ENCODE measurements at places on chromosomes 6 and 20.

DNA sequence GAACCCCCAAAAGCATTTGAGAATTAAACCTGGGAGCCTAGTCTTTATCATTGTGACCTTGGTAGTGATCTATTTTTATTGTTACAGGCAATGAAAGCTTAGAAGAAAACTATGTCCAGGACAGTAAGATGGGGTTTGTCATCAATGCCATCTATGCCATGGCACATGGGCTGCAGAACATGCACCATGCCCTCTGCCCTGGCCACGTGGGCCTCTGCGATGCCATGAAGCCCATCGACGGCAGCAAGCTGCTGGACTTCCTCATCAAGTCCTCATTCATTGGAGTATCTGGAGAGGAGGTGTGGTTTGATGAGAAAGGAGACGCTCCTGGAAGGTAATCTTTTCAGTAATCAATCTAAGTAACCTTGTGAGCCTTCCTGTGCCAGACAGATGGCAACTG, 191.5 kb upstream of the RAB32 start:
- DNase-seq, result no peak

DNA sequence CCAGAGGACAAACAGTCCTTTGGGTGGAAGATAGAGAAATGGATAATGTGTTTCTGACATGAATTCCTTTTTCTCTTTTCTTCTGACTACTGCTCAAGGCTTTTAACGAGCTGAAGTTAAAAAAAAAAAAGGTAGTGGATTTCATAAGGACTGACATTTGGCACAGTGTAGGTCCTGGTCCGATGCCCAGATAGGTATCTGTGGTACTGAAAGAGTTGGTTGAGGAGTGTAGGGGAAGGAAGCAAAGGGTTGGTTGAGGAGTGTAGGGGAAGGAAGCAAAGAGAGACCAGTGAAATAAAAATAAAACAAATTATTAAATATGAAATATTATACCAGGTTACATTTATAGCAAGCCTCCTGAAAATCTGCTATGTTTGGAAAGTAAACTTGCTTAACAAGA, 11.8 kb downstream of the UTRN start:
- DNase-seq, result no peak

DNA sequence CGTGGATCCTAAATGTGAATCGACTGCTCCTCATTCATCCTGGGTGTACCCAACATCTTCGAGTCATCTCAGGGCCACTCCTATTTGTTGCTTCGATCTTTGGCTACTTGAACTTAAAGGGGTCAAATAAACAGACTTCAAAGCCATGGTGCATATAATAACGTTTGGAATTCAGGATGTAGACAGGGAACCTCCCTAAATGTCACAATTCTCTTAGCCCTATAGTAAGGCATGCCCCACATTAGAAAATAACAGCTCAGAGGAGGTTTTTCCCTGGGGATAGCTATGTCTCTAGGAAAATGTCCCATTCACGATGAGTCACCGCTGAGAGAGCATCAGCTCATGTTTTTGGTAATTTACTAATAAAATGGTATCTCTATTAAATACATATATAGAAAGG, 54.8 kb upstream of the BMP6 start:
- DNase-seq, result no peak

GRCh38 chr20:57378646-57379262, 12.4 kb upstream of the RBM38 start:
- no peak for DNase-seq
